T-cell (primary cell): ENCODE measurements at places on chromosomes 1 and 21. TPM values are rescaled to one million over a fixed set of nuclear protein-coding genes. Genes with fewer than 3 reads are reported as not detected.

GRCh38 chr1:235673981-235674380 lies 24.4 kb upstream of the GNG4 start:
- DNase-seq: no peak

Gene CHIA
- total RNA-seq: not detected

DNA sequence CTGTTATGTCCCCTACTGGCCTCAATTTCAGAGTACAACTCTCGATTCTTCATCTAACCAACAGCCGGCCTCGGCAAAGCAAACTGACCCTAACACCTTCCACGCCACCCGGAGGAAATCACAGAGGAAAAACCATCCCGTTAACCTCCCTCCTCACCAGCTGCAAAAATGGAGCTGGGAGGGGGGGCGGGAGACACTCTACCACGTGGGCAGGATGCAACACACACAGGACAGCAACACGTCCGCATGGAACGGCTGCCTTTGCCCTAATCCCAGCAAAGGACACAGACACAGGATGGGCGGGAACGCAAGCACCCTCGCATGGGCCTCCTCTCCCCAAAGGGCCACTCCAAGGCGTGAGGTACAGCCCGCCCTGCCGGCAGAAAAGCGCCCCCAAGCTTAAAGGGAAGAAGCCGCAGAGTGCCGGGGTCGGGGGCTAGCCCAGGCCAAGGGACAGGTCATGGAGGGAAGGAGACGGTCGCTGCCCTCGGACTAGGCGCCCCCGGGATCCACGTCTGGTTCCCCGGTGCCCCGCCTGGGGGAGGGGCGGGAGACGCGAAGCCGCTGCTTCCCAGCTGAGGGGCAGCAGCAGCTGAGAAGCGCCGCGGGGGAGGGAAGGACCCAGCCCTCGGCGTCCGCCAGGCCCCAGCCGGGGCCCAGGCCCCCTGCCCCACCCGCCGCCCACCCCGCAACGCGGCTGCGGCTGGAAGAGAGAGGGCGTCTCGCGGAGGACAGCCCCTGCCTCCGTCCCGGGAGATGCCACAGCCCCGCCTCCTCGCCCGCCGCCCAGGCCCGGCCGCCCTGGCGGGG lies 590 bp downstream of the FOXJ3 start:
- DNase-seq: peak; percentile 4

Gene FUBP1
- 180 TPM for total RNA-seq

DNA sequence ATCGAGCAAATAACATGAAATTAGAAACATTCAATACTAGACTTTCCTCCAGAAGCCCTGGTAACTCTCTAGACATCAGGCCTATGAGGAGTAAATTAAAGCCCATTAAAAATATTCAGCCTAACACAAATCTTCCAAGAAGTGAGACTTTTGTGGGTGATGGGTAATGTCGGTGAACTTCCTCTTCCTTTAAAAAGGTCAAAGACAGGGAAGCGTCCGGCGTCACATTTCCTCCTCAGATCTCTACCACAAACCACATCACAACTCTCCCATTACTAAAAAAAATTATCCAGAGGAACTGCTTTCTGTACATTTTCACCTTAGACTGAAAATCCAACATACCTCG lies 1.4 kb downstream of the EIF4G3 start:
- DNase-seq: no peak

DNA sequence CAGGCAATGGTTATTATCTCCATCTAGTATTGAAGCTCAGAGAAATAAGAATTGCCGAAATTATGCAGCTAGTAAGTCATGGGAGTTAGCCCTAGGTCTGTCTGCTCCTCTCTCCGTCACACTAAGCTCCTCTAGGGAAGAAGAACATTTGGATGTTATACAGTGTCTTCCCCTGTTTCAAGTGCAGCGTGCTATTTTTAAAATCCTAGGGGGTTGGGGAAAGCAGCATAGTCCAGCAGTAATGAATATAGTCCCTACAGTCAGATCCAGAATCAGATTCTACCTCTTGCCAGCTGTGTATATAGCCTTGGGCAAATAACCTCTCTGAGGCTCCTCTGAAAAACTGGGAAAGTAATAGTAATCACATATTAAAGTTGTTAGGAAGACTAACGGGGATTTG lies 44.5 kb upstream of the OSBPL9 start:
- no peak for DNase-seq
